Endothelial cell (in vitro differentiated cells): ENCODE measurements at places on chromosomes 1 and 21. TPM values are rescaled to one million over a fixed set of nuclear protein-coding genes. Genes with fewer than 3 reads are reported as not detected.
A peak's percentile ranks its signal among the peaks of the same experiment; 100 is the strongest.

The CITED4 gene
- total RNA-seq: 3.6 TPM

The ADGRL2 gene
- total RNA-seq: 85.4 TPM

The ZSCAN20 gene
- 7.3 TPM for total RNA-seq

- H3K27me3 ChIP-seq: peaks cover 2% of the 10 kb centered on the region
- H3K4me3 ChIP-seq: peak overlapping the region; percentile 34
- H3K36me3 ChIP-seq: peaks cover 51% of the 10 kb centered on the region
- H3K27ac ChIP-seq: no peak overlapping the region
- no peaks in the 10 kb centered on the region for H3K4me1 ChIP-seq
These were observed 13.4 kb downstream of the ELOA start for GRCh38 chr1:23756676-23757075.

- H3K27ac ChIP-seq: no peak overlapping the region
- no peaks in the 10 kb centered on the region for H3K36me3 ChIP-seq
- H3K4me1 ChIP-seq: peaks cover 2% of the 10 kb centered on the region
- H3K27me3 ChIP-seq: no peaks in the 10 kb centered on the region
- no peak for DNase-seq
These were observed 99.8 kb upstream of the NFIA start for GRCh38 chr1:60982539-60982938.

DNA sequence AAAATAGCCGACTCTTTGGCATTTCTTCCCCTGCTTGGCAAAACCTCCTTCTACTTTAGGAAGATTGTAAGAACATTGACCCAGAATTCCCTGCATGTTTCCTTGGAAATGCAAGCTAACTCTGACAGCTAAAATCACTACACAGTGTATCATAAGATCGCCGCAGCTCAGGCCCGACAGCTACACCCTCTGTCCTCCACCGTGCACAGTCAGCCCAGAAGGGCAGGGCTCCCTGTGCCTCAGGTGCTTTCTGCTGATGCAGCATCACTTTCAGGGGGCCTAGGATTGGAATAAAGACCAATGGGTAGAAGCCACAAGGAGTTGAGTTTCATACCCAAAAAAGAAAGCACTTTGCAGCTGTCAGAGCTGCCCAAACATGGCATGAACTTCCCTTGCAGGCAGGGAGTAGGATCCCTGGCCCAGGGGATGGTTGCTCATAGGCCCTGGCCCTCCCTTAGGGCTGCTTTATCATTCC lies 145.3 kb downstream of the SEC16B start:
- no peak overlapping the region for H3K4me3 ChIP-seq
- no peaks in the 10 kb centered on the region for H3K4me1 ChIP-seq
- no peaks in the 10 kb centered on the region for H3K36me3 ChIP-seq
- H3K27me3 ChIP-seq: peaks cover 3% of the 10 kb centered on the region
- no peak for DNase-seq

- no peak overlapping the region for H3K4me3 ChIP-seq
- DNase-seq: no peak
- no peak overlapping the region for H3K27ac ChIP-seq
- no peaks in the 10 kb centered on the region for H3K36me3 ChIP-seq
- peaks cover 2% of the 10 kb centered on the region for H3K27me3 ChIP-seq
These were observed 517.6 kb downstream of the PTPRU start for GRCh38 chr1:29753771-29754572.

DNA sequence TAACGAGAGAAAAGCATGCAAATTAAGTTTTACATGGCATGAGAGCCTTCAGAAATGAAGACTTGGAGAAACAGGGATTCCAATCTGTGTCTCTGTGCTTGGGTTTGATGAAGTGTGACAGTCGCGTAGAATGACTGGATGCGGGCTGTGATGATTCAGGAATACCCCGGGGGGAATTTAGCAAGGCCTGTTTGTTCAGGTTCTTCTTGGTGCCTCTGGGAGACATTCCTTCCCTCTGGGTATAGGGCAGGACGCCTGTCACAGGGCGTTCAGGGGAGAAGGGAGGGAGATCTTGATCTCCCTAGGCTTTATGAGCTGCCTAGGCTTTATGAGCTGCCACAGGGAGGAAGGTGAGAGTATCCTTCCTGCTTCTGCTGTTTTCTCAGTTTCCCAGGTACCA lies 36.6 kb downstream of the DOP1B start:
- no peaks in the 10 kb centered on the region for H3K27me3 ChIP-seq
- no peaks in the 10 kb centered on the region for H3K36me3 ChIP-seq
- no peaks in the 10 kb centered on the region for H3K4me1 ChIP-seq

- no peak for DNase-seq
- H3K36me3 ChIP-seq: no peaks in the 10 kb centered on the region
- peaks cover 2% of the 10 kb centered on the region for H3K4me1 ChIP-seq
- H3K4me3 ChIP-seq: no peak overlapping the region
- no peaks in the 10 kb centered on the region for H3K27me3 ChIP-seq
These were observed 68.3 kb upstream of the NEK7 start for GRCh38 chr1:198088360-198089071.

DNA sequence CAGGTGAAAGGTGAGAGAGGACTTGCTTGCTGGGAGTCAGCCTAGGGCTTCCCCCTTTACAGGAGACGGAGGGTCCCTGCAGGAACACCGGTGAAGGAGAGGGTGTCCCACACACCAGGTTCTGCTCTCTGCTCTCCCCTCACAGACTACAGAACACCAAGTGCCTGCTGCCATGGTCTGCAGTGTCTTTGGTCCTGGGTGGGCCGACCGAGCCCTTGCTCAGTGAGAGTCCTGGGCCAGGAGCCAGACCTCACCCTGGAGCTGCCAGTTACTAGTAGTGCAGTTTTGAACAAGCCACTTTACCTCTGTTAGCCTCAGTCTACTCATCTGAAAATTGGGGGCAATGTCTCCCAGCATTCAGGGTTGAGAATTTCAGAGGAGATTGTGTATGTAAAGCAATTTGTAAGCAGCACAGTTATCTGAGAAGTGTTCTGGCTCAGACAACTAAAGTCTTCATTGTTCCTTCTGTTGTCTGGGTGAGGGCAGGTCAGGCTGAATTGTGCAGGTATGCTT lies 2.7 kb upstream of the IL6R start:
- peaks cover 7% of the 10 kb centered on the region for H3K4me1 ChIP-seq
- no peak overlapping the region for H3K27ac ChIP-seq
- H3K27me3 ChIP-seq: peaks cover 3% of the 10 kb centered on the region
- DNase-seq: no peak

GRCh38 chr1:222006715-222007114 lies 264.8 kb upstream of the DUSP10 start:
- H3K27me3 ChIP-seq: no peaks in the 10 kb centered on the region
- no peak overlapping the region for H3K27ac ChIP-seq
- no peaks in the 10 kb centered on the region for H3K36me3 ChIP-seq
- no peaks in the 10 kb centered on the region for H3K4me1 ChIP-seq
